Activated T-cell treated with anti-CD3 and anti-CD28 coated beads, Interleukin-2, amount 50 U/mL, for 1 hour (primary cell): ENCODE measurements at places on chromosomes 7 and 10.
A peak's percentile ranks its signal among the peaks of the same experiment; 100 is the strongest.

- no peak for DNase-seq
Measured at GRCh38 chr7:39102234-39102633, 124.5 kb downstream of the POU6F2 start.

DNA sequence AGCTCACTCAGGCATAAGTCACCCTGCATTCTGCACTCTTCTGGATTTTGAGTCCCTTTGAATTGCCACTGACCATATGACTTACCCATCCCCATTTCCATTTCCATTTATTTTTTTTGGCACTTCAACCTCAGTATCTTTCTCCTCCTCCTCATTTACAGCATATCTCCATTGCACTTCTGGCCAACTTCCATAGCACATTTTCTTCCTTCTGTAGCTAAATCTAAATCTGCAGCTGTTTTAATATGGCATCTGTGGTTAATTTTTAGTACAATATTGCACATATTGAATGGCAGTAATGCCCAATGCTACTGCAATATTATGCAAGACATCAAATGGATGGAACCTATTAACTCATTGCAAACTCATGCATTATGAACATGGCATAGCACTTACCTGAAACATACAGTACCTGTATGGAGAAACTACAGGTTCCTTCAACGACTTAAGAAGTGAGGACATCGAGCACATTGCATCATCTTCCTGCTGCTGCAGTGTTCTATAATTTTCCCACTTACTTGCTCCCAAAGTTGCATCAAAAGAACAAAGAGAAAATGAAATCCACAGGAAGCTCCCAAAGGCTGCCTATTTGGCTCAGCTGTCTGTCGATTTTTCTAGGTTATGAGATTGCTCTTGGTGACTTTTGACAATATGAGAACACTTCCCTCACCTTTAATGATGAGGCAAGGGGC, 55.7 kb downstream of the LRRTM3 start:
- DNase-seq = no peak

GRCh38 chr7:57381581-57381980, 68.4 kb upstream of the ZNF716 start:
- DNase-seq = no peak

DNA sequence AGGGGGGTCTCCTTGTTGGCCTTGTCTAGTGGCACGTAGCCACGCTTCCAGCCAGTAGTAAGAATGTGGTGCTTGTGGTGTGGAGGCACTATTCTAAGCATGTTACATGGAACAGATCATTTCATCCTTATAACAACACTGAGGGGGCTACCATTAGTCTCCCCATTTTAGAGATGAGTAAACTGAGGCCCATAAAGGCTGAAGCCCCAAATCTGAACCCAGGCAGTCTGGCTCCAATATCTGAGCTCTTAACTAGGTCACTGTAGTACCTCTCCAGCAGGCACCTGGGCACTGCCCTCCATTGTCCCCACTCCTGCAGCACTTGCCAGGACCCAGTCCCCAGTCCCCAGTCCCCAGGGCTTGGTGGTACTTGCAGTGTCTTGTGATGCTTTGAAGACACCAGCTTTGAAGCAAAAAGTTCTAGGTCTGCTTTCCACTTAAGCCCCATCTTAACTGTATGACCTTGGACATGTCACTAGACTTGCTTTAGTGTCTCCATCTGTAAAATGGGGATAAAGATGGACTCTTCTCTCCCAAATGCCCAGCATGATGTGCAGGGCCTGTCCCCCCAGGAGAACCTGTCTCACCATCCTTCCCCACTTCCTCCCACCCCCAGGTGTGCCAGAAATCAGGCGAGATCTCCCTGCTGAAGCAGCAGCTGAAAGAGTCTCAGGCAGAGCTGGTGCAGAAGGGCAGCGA, 6.4 kb downstream of the LZTS2 start:
- no peak for DNase-seq

DNA sequence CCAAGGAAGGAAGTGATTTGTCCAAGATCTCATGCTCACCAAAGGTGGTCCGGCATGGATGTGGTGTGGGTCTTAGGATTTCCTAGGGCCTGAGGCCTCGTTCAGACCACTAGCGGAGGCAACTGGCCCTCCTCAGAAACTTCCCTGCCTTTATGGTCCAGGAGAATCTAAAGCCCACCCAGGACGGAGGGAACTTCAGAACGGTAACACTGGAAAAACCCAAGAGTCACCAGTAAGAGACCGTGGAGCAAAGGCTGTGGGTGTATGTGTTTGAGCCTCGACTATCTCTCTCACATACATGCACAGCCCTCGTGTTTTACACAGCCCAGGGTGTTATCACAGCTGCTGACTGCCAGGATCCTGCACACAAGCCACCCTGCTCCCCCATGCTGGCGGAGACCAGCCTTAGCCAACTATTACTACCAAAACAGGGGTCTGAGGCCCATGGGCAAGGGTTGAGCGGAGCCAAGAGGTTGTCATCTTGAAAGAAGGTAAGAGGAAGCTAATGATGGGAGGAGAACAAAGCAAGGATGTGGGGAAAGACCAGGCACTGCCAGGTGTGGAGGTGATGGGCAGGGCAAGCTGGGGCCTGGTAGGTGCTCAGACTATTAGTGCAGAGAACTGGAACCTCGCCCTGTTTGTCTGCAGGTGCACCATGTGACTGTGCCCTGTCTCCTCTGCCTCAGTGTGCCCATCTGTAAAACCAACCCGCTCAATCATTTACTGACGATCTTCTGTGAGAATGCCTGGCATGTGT, 170.2 kb upstream of the ZMIZ1 start:
- no peak for DNase-seq

GRCh38 chr7:130022115-130022514, 29.1 kb downstream of the ZC3HC1 start:
- no peak for DNase-seq

- DNase-seq = no peak
Measured at GRCh38 chr7:117645481-117646165, 165.8 kb downstream of the CFTR start.

DNA sequence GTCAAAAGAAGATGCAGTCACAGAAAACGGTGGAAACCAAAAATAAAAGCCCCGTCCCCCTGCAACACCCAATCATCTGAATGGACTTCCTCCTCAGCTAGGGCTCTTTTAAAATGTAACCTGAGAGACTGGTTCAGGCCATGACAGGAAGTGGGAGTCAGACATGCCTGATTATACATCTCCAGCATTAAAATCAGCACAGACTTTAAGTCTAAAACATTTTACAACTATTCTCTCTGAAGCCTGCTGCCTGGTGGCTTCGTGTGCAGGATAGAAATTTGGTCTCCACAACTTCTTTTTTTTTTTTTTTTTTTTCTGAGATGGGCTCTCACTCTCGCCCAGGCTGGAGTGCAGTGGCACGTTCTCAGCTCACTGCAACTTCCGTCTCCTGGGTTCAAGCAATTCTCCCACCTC, 30.3 kb downstream of the HACD1 start:
- no peak for DNase-seq

GRCh38 chr10:7756360-7756992, 31.3 kb downstream of the KIN start:
- DNase-seq = no peak

DNA sequence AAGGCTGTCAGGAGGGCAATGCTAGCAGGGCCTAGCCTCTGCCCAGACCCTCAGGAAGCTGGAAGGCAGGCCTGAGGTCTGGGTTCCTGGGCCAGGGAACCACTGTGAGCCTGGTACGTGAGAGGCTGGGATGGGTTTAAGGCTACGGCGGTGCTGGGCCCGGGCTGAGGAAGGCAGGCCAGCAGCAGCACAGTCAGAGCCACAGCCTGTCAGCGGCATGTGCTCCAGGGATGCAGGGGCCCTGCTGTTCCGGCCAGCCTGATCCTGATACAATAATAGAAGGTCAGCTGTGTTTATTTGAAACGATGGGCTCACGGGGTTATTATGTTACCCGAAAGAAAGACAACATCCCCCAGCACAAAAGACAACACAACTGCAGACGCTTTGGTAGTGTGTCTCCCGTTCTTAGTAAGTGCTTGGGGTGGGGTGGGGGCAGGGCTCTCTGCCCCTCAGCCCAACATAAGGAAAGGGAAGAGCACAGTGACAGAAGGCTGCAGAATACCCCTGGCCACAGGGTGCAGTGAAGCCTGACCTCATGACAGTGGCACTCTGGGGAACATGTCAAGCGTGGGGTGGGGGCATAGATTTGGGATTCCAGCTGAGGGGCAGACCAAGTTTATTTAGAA, 95.0 kb downstream of the COL13A1 start:
- DNase-seq = no peak

GRCh38 chr7:1920266-1920681, 250.2 kb downstream of the ELFN1 start:
- peak; percentile 41 for DNase-seq

GRCh38 chr10:624605-625332, 64.7 kb downstream of the DIP2C start:
- no peak for DNase-seq

GRCh38 chr7:140635816-140636215, 4.8 kb downstream of the DENND2A start:
- DNase-seq = no peak

GRCh38 chr7:28836716-28837115, 121.4 kb downstream of the TRIL start:
- DNase-seq = no peak

DNA sequence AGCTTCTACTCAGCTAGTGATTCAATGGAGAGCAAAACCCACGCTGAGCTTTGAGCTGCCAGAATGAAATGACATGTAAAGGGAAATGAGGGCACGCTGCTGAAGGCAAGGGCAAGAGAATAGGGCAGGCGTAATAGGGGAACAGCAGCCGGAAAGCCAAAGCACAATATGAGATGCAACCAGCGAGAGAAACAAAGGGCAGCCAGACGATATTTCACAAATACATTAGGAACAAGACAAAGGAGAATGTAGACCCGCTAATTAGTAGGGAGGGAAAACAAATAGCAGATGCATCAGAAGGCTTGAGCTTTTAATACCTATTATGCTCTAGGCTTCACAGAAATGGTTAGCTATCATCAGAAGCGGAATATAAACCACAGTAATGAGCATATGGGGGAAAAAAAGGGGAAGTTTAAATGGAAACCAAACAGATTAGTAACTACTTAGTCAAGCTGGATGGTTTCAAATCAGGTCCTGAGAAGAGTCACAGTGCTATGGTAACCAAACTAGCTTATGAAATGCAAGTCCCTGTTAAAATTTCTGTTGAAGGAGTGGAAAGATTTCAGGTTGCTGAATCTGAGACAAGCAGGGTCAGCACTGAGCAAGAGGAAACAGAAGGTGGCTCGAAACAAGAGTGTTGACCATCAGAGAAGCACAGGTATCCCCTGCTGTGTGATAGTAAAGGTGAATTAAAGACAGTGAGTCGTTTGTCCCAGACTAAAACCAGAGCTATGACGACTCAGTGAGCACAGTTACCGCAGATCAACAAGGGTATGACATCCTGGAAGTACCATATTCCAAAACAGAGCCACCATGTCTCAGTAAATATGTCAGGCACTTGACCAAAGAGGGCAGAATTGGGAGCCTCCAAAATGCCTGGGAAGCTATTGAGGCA, 496.9 kb upstream of the CELF2 start:
- DNase-seq = no peak

DNA sequence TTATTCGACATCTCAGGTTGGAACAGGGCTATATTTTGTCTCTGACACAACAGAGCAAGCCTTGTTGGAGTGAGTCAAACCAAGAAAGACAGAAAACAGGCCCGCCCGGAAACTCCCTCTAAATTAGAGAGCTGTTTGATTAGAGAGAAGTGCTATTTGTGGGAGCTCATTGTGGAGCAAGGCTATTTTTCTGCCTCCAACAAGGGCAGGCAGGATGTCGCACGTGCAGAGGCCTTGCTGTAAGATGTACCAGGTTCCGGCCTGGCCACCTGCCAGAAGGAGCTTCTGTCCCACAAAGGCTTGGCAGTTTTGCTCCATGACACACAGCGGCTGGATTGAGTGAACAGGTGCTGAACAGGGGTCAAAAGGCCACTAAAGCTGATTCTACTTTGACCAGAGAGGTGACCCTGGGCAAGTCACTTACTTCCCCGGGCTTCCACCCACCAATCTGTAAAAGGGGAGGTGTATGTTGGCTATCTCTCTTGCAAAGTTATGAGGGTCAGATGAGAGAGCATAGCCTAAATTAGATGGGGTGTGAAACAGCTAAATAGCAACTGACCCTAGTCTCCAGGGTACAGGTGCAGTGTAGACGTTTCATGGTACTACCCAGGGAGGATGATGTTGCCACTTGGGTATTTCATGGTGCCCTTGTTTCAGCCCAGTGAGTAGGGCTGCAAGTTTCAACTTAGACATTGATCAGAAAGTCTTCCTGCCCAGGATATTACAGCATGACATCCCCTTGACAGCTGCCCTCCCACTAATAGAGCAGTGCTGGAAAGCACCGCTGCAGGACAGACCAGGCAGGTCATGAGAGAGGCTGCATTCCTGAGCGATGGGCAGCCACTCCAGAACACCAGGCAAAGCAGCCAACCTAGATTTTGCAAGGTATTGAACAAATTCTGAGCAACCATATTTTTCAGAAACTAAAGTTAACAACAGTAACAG, 62.0 kb downstream of the VSTM4 start:
- no peak for DNase-seq

DNA sequence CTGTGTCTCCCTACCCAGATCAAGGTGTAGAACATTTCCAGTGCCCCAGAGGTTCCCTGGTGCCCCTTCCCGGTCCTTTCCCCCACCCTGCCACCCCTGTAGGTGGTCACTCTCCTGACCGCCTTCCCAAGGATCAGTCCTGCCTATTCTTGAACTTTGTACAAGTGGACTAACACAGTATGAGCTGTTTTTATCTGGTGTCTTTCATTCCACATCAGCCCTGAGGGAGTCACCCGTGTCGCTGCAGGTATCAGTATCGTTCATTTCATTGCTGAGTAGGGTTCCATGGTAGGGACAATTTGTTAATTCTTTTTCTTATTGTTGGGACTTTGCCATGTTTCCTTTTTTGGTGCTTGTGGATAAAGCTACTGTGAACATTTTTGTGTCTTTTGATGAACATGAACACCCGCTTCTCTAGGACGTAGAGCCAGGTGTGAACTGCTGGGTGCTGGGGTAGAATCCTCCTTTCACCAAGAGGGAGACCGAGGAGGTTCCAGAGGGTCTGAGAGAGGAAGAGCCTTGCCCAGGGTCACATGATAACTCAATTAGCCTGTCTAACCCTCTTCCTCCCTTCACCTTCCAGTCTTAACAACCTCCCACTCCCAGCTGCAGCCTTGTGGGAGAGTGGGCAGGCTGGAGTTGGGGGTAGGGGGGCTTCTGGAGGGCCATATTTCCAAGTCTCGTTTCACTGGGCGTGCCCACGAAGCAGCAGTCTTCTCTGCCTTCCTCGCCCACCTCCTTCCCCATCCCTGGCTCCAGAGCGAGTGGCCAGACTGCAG, 18.0 kb downstream of the PALD1 start:
- DNase-seq = no peak

DNA sequence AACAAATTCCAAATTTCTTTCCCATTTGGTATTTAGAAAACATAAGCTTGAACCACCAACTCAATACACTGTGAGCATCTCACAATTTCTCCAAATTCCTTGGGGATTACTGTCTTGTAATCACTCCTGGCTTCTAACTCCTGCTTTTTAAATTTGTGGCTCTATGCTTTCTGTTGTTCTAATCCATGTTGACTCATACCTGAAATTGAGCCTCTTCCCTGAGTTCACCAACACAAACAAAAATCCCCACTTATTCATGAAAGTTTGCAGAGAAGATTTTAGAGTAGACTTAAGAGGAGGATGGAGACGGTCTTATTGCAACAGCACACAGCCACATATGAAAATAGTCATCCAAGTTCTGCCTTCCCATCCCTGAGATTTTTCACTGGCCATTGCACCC, 252.5 kb downstream of the PTEN start:
- DNase-seq = no peak

- DNase-seq = no peak
Measured at GRCh38 chr7:51290702-51291540, 25.7 kb downstream of the COBL start.

- DNase-seq = peak; percentile 24
Measured at GRCh38 chr10:99612167-99612831, 7.9 kb downstream of the SLC25A28 start.

GRCh38 chr10:132756591-132756990, 29.4 kb downstream of the NKX6-2 start:
- no peak for DNase-seq
